ENCODE measurements at places on chromosomes 11 and 22.

DNA sequence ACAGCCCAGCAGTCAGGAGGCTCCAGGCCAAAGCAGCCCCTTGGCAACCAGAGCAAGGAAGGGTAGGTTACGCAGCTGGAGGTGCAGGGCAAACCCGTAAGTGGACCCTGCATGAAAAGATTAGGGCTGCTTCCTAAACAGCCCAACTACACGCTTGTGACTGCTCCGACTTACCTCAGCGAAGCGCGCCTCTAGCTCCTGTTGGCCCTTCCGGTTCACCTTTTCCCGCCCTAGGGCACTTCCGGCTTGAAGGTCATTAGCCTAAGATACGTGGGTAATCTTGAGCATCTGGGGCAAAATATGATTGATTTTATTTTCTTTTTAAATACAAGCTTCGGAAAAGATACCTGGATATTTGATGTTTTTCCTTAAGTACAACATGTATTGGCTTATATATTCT lies at the start of gene CCDC73:
Gene CCDC73 (minus strand): TSS at position 224 of the 400 bp plus-strand sequence. CDS start 34,419 bp downstream, outside the sequence.
- no peak for DNase-seq

DNA sequence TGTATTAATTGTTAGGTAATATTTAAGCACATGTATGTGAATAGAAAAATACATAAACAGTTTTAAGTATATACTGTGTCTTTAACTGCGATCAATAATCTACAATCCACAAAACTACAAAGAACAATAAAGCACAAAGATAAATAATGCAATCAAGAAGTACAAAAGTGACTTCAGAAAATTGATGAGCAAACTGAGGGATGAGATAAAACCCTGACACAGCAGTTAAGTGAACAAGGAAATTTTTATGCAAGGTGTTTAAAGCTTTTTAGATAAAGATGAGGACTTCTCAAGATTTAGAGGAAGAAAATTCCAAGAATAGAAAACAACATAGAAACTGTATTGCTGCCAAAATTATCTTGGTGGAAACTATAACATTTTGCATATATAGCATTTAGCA lies 58.4 kb upstream of the ANGPTL5 start:
- DNase-seq = no peak

- DNase-seq = no peak
Observed at GRCh38 chr11:102385085-102386007, 38.3 kb downstream of the BIRC2 start.

GRCh38 chr22:38303974-38304373 lies 13.3 kb downstream of the CSNK1E start:
- no peak for DNase-seq

- no peak for DNase-seq
Observed at GRCh38 chr11:95058621-95059020, 8.1 kb upstream of the SRSF8 start.

DNA sequence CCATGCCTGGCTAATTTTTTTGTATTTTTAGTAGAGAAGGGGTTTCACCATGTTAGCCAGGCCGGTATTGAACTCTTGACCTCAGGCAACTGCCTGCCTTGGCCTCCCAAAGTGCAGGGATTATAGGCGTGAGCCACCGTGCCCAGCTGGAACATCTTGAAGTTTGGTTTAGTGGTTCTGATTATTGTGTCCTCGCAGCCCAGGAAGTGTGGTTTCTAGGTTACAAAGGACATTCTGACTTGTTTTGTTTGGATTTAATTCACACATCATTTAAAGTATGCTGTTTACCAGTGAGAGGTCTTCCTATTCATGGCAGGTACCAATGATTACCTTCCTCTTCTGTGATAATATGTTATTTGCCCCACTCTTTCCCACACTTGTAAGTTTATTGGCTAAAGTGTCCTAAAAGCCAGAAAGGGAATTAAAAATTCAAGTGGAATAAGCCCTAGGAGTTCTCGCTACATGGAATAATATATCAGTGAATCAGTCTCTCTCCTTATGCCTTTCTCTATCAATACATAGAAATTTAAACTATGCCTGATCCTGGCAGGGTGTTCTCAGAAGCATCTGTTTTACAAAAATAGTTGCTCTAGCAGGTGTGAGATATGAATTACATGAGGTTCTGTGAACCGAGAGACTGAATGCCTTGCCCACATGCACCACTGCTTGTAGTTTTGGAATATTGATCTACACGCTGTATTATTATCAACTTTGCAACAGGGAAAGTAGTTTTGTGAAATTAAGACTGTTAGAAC lies 263.1 kb downstream of the DDX10 start:
- DNase-seq = no peak

- no peak for DNase-seq
Observed at GRCh38 chr11:103125462-103125861, 16.2 kb downstream of the DYNC2H1 start.

- no peak for DNase-seq
Observed at GRCh38 chr11:45457649-45458048, 171.5 kb upstream of the SYT13 start.

Measured in GM13977 (cell line).